NB4 (cell line): ENCODE measurements at places on chromosomes 1 and 21.

- DNase-seq = no peak
Measured at GRCh38 chr1:90726986-90727480, 9.9 kb upstream of the BARHL2 start.

- DNase-seq = no peak
Measured at GRCh38 chr1:8736927-8737326, 80.5 kb downstream of the RERE start.

DNA sequence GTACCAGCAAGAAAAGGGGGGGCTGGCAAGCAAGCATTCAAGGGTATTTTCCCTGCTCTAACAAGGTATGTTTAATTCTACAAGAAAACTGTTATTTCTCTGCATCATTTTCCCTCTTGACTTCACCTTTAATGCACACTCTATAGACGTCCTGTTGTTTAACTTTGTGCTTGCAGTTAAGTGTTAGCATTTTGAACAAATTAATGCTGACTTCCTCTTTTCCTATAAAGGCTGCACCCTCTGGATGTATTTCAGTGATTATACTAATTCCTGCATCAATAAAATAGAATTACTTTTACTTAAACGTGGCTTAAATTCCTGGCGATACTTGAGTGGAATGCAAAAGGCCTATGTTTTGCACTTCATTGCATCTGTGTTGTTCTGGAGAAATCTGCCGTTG is 183.3 kb downstream of the KCNJ6 start:
- DNase-seq = no peak

GRCh38 chr1:2408859-2409276 is 3.5 kb downstream of the PEX10 start:
- DNase-seq = no peak

GRCh38 chr21:45836694-45837670 is 144.6 kb upstream of the COL6A1 start:
- DNase-seq = no peak
